ENCODE measurements at places on chromosomes 6 and 20.
A peak's percentile ranks its signal among the peaks of the same experiment; 100 is the strongest.

DNA sequence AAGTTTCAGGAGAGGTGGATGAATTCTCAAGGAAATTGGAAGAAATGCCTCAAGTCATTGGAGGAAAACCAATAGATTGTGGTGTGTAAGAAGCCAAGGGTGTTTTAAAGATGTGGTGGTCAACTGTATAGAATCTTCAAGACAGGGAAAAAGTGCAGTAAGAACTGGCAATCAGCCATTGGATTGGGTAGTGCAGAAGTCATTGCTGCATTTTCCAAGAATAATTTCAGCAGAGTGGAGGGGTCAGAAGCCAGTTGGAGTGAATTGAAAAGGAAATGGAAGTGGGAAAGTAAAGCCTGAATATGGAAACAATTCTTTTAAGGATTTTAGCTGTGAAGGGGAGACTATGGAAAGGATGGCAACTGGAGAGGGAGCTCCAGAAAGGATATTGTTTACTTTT lies 128.2 kb upstream of the TMEM170B start:
- DNase-seq = no peak

- no peak for DNase-seq
These were observed 860.8 kb upstream of the MAP3K7 start for GRCh38 chr6:91447530-91448254.

DNA sequence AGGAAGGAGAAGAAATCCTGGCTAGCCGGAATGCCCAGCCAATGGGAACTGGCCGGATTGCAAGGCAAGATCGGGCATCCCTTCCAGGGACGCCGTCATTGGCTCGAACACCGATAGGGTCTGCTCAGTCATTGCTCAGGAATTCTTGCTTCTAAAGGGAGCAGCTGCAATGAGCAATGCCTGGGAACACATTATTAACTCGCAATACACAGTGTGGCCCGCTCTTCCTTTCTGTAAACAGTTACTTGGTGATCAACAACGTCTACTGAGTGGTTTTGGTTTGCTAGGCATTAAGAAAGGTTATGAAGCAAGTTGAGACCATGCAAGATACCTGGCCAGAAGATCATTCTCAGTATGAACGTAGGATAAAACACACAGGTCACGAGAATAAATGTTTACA lies 165.4 kb upstream of the CITED2 start:
- DNase-seq = peak; percentile 92

DNA sequence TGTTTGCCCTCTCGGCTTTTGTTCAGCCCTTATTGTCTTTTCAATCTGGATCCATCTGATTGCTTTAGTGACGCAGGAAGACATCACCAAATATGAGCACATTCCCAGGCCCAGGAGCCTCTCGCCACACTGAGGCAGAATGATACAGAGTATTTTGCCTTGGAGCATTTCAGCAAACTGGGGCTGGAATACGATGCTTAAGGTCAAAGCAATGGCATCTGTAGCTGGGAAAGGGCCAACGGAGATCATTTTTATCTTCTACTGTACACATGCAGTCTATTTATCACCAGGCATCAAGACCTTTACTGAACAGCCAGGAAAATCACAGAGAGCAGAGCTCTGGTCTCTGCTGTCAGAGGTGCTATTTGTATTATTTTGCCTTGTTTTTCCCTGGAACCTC lies 655.3 kb downstream of the RNF144B start:
- DNase-seq = no peak

- DNase-seq = peak; percentile 61
These were observed 16.3 kb downstream of the LRRC1 start for GRCh38 chr6:53811082-53811481.

- DNase-seq = no peak
These were observed 443.9 kb upstream of the CDH4 start for GRCh38 chr20:60808003-60808672.

DNA sequence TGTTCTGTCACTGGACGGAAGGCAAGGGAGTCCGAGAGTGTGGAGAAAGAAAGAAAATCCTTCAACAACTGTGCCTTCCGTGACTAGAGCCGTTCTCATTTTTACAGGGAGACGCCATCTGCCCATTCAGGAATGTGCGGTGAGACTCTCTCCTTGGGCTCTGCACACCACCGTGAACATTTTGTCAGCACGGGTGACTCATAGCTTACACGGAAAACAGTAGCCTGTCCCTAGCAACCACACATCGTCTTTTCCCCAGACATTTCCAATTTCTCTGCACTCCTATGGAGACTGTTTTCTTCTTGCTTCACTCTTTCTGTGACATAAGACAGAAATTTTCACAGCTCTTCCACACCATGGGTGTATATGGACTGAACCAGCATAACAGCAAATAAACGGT lies 55.1 kb downstream of the TBXT start:
- DNase-seq = peak; percentile 70

GRCh38 chr6:137836788-137837187 lies 30.3 kb upstream of the TNFAIP3 start:
- no peak for DNase-seq

GRCh38 chr20:50304923-50305635 lies 114.4 kb downstream of the CEBPB start:
- peak; percentile 95 for DNase-seq

DNA sequence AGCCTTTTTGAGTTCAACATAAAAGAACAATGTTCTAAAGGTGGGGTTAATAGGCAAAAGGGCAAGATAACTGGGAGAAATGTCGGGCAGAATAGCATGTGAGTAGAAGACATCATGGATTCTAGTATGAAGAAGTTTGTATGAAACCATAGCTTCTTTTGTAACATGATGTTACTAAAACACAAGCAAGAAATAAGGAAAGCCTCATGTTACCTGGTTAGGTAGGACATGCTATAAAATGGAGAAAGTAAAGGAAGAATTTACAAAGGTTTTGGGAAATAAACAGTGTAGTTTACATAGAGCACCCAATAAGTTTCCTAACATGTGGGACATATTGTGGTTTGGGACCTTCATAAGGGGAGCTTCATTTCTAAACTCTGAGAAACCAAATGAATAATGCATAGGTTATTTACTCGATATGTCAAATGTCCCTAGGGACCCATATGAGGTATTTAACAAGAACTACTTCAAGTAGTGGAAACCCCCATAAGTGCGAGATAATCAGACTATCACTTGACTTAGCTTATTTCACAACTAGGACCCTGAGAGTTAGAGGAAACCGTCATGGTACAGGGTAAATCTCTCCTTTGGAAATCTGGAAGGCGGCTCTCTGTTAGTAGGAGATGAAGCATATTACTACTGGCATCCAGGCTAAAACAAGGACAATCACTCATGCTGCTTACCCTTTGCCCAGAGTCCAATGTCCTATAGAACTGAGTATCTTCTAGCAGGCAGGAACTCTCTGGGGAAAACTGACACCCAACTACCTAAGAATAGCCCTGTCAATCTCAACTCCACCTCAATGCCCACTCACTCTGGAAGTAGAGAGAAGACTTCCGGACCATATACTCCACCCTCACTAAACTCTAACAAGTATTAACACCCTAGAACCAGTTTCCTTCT lies 57.5 kb downstream of the ILRUN start:
- DNase-seq = no peak

- DNase-seq = no peak
These were observed 940.5 kb upstream of the MANEA start for GRCh38 chr6:94636780-94637385.

GRCh38 chr6:94683409-94683808 lies 893.9 kb upstream of the MANEA start:
- DNase-seq = no peak

DNA sequence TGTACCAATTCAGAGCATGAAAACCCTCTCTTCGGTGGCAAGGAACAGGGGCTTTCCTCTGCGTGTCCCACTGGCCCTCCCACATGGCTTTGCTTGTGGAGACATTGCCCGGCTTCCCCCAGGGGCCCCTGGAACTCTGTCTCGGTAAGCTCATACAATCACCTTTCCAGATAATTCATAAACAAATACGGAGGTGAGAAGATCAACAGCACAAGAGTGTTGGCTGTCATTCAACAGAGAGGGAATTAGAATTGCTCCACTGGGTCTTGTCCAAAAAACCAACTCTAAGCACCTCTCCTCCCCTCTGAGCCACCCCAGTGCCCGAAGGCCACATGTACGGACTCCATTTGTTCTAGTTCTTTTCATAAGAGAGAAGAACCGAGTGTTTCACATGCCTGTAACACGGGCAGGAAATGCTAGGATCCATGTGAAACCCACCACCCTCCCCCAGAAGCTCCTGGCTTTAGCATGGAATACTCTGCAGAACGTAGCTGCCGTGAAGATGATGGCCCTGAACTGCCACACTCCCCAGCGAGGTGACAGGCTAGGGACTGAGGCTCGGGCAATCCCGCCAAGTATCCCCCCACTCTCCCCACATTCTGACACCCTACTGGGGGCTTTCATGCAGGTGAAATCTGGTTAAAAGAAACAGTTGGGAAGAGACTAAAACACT lies 24.6 kb upstream of the FOXC1 start:
- no peak for DNase-seq

- DNase-seq = peak; percentile 5
These were observed 43.2 kb downstream of the LY86 start for GRCh38 chr6:6631534-6632276.

GRCh38 chr6:23910420-23910819 lies 215.6 kb upstream of the NRSN1 start:
- no peak for DNase-seq

DNA sequence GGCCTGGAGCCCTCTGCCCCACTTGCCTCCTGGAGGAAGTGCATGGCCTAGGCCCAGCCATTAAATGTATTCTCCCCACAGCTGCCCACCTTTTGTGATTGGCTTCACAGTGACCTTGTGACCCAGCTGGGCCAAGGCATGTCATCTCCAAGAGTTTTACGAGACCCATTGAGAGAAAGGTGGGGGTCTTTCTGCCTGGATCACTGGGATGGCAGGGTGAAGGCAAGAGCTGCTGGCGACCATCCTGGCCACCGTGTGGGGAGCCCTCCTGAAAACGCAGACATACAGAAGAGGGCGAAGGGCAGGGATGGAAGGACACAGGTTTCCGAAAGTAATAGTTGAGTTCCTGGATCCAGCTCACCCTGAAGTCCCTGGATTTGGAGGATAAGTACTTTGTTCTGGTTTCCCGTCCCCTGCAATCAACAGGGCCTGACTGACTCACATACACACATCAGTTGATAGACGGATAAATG lies 12.3 kb upstream of the SPO11 start:
- DNase-seq = no peak

- no peak for DNase-seq
These were observed 20.7 kb downstream of the NDUFAF4 start for GRCh38 chr6:96876886-96877545.

DNA sequence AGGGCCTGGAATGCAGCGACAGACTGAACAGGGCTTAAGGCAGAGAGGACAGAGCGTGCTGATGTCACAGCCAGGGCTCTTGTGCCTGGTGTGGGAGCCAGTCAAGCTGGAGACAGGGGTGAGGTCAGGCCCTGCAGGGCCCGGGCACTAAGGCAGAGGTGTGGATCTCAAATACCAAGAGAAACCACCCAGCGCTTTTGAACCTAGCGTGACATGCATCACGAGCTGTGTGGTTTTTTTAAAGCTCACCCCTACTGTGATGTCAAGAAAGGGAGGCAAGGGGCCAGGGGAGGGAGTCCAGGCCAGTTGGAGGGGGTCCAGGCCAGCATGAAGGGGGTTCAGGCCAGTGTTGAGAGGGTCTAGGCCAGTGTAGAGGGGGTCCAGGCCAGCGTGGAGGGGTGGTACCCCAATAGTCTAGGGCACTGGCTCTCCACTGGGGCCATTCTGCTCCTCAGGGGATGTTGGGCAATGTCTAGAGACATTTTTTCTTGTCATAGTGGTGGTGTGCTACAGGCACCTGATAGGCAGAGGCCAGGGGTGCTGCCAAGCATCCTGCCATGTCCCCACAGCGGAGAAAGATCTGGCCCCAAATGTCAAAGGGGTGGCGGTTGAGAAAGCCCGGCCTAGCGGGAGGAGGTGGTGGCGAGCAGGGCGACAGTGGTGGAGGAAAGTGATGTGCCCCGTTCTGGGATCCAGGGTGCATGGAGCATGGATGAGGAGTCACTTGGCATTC lies 42.6 kb downstream of the RBM38 start:
- no peak for DNase-seq

- no peak for DNase-seq
These were observed 7.1 kb downstream of the TRIM26 start for GRCh38 chr6:30206152-30206551.

DNA sequence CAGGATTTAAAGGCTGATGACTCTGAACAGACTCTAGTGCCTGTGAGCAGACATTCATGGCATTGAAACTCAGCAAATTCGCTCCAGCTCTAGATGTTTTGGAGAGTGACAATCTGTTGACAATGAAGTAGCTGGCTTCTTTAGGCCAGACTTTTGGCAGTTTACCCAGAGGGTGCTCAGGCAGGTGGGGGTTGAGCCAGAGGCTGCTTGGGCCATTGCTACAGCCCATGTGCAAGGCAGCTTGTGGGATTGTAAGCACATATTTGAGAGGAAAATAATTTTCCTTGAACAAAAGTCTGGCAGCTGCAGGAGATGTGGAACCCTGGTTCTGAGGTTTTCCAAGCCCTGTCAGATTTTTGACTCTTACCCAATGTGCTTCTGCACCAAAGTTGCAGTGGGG lies 311.6 kb downstream of the CDC5L start:
- peak; percentile 47 for DNase-seq

GRCh38 chr6:2738373-2738979 lies 12.2 kb downstream of the MYLK4 start:
- DNase-seq = no peak

Measured in GM04503 (cell line).